ENCODE measurements at places on chromosomes 6 and 20. TPM values are rescaled to one million over a fixed set of nuclear protein-coding genes. Genes with fewer than 3 reads are reported as not detected.

DNA sequence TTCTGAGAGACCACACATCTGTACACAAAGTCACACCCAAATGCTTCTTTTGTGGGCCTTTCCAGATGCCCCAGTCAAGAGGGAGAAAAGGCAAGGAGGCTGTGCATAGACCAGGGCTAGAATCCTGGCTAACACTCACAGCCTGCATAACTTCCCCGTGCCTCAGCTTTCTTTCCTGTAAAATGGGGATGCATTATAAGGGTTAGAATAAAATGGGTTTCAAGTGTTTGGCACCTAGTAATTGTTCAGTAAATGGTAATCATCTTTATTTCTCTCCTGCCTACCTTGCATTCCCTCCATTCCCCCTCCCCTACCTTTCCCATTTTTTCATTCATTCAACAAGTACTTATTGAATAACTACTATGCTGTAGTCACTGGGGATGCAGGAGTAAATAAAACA lies 29.4 kb downstream of the UNC5CL start:
- no peak for DNase-seq

DNA sequence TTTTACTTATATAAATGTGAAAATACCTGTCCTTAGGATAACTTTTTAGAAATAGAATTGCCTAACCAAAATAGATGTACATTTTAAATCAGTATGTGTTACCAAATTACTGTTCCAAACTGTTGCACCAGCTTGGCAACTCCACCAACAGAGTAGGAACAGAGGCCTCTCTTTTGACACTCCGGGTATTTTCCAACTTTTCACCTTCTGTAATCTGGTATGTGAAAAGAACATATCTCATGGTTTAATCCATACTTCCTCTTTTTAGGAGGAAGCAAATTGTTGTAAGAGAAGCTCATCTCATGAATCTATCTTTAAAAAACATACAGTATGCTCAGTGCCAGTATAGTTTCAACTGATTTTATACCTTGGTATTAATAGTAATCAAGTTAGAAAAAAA lies 24.9 kb downstream of the RNF144B start:
- no peak for DNase-seq

DNA sequence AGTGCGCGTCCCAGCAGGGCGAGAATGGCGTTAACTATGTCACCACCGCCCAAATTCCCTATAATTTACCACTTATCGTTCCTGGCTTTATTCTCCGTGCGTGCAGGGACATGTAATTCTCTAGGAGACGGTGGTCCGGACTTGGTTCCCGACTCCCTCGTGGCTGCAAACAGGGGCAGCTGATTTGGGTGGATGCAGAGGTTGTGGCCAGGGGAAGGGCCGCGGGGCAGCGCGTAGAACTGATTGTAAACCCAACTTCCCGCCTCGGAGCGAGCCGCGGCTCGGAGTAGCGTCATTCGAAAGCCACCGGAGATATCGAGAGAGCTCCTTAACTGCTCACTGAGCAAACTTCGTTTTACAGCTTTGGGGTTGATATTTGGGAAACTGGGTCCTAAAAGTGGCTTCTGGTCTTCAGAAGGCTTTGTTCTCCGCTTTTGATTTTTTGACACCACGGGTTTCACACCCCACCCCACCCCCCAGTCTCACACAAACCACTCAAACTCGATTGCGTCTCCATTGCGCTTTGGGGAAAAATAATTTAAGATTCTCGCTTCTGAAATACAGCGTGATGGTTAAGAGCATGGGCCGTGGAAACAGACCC lies 17.5 kb upstream of the ZSCAN9 start:
- DNase-seq = peak; percentile 11

GRCh38 chr20:49570161-49570827 lies 2.4 kb upstream of the PTGIS start:
- no peak for DNase-seq

GRCh38 chr20:45359406-45360148 lies 3.4 kb upstream of the SYS1 start:
- no peak for DNase-seq

DNA sequence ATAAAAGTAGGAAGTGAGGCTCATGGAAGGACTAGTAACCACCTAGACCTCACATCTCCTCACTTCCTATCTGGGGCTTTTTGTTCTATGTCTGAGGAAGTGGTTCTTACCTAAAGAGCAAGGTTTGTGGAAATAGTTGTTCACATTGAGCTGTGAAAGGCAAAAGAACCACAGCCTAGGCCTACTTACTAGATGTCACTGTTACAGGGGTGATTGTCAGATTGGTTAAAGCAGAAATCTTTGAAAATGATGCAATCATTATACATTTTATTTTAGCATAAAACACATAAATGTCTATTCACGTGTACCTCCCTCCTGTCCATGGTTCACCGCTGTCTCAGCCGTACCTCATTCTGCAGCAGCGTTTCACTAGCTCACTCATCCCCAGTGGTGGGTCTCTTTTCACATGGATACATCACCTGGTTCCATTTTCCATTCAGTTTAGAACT lies 268.8 kb downstream of the TMEM242 start:
- no peak for DNase-seq

GRCh38 chr6:7769702-7770101 lies 43.8 kb downstream of the BMP6 start:
- DNase-seq = no peak

- no peak for DNase-seq
These were observed 7.8 kb upstream of the CDH4 start for GRCh38 chr20:61244213-61244612.

DNA sequence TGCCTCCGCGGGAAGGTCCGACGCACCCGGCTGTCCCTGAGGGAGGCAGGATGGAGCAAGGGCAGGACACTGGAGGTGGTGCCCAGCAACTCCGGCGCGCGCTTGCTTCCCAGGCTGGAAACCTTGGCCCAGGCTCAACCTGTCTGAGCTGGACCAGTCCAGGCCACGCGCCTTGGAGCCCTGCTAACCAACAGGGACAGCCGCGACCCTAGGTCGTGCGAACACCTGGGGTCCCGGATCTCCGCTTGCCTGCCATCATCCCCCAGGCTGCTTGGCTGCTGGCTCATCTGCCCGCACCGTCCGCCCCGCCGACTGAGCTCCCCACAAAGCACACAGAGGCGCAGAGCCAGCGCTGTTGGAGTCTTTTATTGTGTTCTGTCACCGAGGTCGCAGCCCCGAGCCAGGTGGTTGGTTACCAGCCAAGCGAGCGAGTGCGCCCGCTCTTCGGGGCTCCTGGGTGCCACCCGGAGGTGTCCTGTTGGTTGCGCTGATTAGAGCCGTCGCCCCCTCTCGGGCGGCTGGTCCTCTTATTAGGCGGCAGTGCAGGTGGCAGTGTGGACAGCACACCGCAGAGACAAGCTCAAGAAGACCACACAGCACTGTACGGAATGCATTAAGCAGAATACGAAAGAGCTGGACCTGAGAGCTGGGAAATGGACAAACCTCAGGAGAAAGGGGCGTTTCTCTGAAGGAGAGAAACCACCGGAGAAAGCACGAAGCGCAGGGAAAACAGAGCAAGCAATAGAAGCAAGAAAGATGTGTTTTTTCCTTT lies 3.8 kb downstream of the COL12A1 start:
- peak; percentile 67 for DNase-seq

GRCh38 chr6:161168281-161168891 lies 105.5 kb downstream of the AGPAT4 start:
- peak; percentile 26 for DNase-seq

- no peak for DNase-seq
These were observed 12.2 kb downstream of the CEP250 start for GRCh38 chr20:35467339-35468224.

DNA sequence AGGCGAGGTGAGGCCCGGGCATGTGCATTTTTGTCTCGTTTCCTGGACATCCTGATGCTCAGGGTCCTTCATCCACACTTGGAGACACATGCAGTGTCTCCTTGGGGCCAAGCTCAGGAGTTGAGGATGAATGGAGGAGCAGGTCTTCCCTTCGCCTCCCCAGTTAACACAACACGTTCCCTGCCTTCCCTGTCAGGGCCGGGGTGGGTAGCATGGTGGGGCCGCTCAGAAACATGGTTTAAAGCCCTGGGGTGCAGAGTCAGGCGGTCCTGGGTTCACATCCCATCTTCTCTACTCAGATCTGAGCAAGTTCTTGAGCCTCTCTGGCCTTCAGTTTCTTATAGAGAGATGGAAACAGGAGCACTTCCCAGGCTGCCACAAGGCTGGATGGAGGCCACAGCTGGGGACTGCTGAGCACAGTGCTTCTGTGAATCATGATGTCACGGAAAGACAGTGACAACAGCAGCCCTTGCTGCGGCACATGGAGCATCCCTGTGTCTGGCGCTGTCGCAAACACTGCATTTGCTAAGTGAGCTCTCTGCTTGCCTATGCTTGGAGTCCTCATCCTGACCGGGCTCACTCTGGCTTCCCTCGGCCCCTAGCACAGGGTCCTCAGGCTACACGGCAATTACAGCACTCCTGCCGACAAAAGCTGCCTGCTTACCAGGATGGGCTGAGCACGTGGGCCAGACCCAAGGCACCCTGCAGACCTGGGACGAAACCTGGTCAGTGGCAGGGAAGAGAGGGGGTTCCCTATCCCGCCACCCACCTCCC lies 45.6 kb upstream of the STX16 start:
- no peak for DNase-seq

DNA sequence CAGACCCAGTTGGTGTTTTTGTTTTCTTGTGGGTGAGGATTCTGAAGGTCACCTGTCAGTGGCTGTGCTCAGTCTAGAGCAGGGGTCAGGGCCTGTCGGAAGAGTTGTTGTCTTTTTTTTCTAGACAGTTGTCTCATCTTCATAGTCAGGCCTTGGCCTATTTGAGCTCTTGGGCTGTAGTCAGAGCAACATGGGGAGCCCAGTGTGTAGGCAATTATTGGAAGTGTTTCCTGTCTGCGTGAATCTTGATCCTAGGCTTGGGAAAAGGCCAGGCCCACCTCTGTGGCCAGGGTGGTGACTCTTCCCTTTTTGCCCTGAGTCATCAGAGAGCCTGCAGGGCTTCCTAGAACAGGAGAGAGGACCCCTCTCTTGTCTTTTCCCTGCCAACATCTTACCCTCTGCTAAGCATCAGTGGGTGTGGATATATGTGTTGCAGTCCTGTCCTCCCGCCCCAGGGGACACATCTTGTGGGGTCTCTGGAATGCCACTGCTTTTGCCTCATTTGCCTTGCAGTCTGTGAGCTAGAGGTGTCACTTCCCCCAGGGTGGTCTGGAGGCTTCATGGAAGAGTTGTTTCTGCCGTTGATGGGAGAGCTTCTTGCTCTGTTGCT lies 11.4 kb downstream of the TJAP1 start:
- no peak for DNase-seq

GRCh38 chr6:125639466-125640020 lies 109.9 kb upstream of the HEY2 start:
- DNase-seq = no peak

- no peak for DNase-seq
These were observed 79.1 kb downstream of the RAMACL start for GRCh38 chr6:166507380-166507779.

DNA sequence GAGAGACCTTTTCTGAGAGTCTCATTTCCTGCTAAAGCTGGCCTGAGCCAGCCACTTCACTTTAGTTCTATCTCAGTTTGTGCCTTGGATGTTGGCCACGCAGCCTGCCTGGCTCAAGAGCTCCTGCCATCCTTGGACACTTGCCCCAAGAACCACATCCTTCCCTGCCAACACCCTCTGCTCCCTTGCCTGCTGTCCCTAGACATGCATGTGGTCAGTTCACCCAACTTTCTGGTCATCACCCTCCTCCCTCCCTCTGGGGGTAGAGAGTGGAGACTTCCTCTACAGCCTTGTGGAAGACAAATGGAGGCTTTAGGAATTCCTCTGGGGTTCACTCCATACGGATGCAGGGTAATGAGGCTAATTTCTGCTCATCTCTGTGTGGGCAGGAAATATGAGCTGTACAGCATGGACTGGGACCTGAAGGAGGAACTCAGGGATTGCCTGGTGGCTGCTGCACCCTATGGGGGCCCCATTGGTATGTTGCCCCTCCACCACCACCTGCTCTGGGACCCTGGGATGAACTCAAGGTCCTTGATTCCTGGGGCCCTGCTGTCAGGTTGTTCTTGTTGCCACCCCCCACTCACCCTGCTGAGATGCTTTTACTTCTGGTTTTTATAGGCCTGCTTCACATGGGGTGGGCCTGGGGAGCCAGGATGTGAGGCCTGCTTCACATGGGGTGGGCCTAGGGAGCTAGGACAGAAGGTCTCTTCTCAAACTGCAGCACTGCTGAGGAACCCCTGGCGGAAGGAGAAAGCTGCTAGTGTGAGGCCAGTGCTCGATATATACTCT lies 13.8 kb upstream of the PTPRA start:
- DNase-seq = no peak

The HLA-DQA2 gene
- polyA plus RNA-seq = 1.3 TPM

The EYA4 gene
- 27.1 TPM for polyA plus RNA-seq

The DYNLT1 gene
- polyA plus RNA-seq = 71.5 TPM

The STK4 gene
- polyA plus RNA-seq = 9.2 TPM

The HSD17B8 gene
- 11.5 TPM for polyA plus RNA-seq

The NMBR gene
- 0.14 TPM for polyA plus RNA-seq

The TAGAP gene
- polyA plus RNA-seq = 0.77 TPM

The LY6G6D gene
- not detected for polyA plus RNA-seq

All from hindlimb muscle (tissue), 1 donor.